WTC11 (cell line): ENCODE measurements at places on chromosomes 5 and 9.

DNA sequence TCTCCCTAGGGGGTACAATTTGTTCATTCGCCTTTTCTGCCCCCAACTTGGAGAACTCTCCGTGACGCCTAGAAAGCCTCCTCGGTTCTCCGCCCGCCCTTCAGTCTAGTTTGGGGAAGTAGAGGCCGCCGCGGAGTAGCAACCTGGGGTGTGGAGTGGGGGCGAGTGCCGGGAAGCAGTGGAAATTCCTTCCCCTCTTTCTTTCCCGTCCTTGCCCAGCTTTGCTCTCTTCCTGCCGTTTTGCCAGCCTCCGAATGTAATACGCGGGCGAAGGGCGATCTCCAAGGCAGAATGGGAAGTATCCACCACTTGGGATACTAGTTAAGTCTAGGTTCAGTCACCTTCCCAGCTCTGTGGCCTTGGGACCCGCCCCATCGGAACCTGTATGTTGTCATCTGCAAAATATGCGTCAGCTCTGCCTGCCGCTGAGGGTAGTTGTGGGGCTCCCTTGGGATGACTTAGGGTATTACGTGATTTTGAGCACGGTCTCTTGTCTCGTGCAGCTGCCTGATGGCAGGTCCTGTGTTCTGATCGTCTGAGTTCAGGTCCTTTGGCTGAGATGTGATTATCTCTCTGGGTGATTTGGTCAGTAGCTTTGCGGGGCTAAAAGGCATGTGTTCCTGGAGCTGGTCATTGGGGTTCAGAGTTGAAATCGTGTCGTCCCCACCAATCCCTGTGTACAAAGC lies 724 bp downstream of the PAM start:
- DNase-seq: peak; percentile 58

DNA sequence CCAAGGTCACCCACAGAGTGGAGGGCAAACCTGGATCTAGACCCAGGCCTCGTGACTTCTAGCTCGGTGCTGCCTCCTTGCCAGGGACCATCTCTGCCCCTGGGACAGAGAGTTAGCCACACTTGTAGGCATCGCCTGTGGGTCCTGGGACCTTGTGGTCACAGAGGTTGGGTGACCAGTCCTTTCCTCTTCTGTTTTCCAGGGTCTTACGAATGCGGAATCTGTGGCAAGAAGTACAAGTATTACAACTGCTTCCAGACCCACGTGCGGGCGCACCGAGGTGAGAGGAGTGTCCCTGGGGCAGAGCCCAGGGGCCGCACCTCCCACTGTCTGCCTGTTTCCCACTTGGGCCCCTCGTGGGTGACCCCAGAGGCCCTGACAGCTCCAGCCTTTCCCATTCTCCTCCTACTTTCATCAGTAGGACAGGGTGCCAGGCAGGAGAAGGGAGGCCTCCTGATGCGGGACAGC lies 76.3 kb downstream of the AMBP start:
- no peak for DNase-seq

GRCh38 chr9:136854113-136854841 lies 2.1 kb downstream of the MAMDC4 start:
- peak; percentile 26 for DNase-seq

- DNase-seq: no peak
Observed at GRCh38 chr9:90772386-90772785, 29.2 kb upstream of the SYK start.

- peak; percentile 69 for DNase-seq
Observed at GRCh38 chr5:38845526-38846378, at the start of gene OSMR. OSMR (plus strand) TSS chr5:38846012; CDS start chr5:38869045, 23,033 bp downstream.

DNA sequence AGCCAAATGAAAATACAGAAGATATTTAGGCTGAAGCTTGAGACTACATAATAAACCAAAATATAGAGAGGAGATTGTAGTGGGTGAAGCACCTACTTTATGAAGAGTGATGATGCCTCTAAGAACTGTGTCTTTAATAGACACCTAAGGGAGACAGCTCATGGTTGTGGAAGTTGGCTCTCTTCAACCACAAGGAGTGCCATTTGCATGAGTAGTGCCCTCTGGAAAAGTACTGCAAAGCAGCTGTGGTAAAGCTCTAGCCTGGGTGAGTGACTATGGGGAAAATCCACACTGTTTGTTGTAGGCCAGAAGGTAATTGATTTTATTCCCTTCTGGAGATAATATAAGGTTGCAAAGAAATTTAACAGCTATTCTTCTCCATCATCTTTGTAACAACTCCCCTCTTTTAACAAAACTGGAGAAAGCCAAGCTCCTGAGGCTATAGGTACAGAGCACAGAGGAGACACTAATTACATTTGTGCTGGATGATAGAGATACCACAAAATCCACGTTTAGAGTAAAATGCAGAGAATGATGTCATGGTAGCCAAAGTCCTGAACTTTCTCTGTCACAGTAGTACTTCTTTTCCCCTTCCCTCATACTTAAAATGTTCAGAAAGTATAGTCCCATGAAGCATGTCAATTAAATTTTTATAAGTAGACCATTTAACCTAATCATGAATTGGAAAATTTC lies 122.8 kb downstream of the STARD4 start:
- DNase-seq: no peak

DNA sequence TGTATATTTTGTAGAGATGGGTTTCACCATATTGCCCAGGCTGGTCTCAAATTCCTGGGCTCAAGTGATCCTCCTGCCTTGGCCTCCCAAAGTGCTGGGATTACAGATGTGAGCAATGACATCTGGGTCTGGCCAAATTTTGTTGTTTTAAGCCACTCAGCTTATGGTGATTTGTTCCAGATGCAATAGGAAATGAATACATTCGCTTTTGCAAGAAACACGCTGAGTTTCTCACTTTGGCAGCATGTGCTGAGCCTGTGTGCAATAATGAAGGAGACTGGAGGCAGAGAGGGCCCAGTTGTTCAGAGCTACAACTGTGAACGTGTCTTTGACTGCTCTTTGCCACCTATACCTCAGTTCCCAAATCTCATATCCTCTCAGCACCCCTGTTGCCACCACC lies 56.4 kb downstream of the KIF4B start:
- no peak for DNase-seq

DNA sequence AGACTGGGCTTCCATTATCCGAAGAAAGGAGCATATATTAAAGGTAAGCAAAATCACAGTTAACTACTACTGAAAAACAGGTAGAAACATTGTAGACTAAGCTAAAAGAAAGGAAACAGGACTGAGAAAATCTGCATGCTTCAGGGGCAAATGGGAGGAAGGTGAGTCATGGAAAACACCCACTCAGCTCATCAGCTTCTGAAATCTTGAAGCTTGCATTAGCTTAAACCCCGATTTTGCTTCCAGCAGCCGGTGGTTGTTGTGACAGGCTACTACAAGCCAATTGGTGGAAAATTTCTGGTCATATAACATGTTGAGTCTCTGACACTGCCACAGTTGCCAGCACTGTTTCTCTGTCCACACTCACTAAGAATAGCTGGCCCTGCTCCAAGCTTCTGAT lies 179.6 kb upstream of the PUM3 start:
- no peak for DNase-seq
